ENCODE measurements at places on chromosomes 1 and 21. TPM values are rescaled to one million over a fixed set of nuclear protein-coding genes. Genes with fewer than 3 reads are reported as not detected.

Gene KCNJ10
- total RNA-seq = not detected

Gene IGSF5
- total RNA-seq = not detected

Gene ERG
- total RNA-seq = 16.0 TPM

Gene DENND2C
- 2.4 TPM for total RNA-seq

Gene METTL18
- 9.5 TPM for total RNA-seq

Gene GPR161
- total RNA-seq = 13.2 TPM

Gene BTBD8
- total RNA-seq = 4.0 TPM

Gene EDN2
- total RNA-seq = not detected

Gene SPRR2D
- not detected for total RNA-seq

Gene C1orf141
- not detected for total RNA-seq

Gene STXBP3
- total RNA-seq = 65.0 TPM

Gene CFAP57
- 0.26 TPM for total RNA-seq

Gene SPRR2A
- total RNA-seq = not detected

Gene C1orf185
- total RNA-seq = not detected

Gene TARS2
- 12.2 TPM for total RNA-seq

Gene LENEP
- total RNA-seq = 0.99 TPM

Gene WDR64
- total RNA-seq = not detected

Gene FMO2
- 0.62 TPM for total RNA-seq

Gene FCRL6
- total RNA-seq = not detected

Gene ZNF593OS
- 0.19 TPM for total RNA-seq

Gene VWA5B1
- not detected for total RNA-seq

Gene CD1E
- total RNA-seq = not detected

Gene DCDC2B
- not detected for total RNA-seq

Gene CLDN8
- not detected for total RNA-seq

Gene KCNK2
- total RNA-seq = 9.5 TPM

Gene CEP350
- total RNA-seq = 44.9 TPM

Gene NUP210L
- total RNA-seq = 0.13 TPM

Gene S100A3
- total RNA-seq = 13.3 TPM

Gene KRTAP12-2
- not detected for total RNA-seq

Gene ADAMTS1
- total RNA-seq = 1,477 TPM

Gene PROK1
- total RNA-seq = not detected

Gene TGFB2
- 5.7 TPM for total RNA-seq

Gene ANGPTL3
- not detected for total RNA-seq

Gene VWA1
- total RNA-seq = 1.6 TPM

Gene MACF1
- 375 TPM for total RNA-seq

Gene ROR1
- 7.8 TPM for total RNA-seq

Gene NID1
- total RNA-seq = 49.8 TPM
